ENCODE measurements at places on chromosomes 7 and 10.

DNA sequence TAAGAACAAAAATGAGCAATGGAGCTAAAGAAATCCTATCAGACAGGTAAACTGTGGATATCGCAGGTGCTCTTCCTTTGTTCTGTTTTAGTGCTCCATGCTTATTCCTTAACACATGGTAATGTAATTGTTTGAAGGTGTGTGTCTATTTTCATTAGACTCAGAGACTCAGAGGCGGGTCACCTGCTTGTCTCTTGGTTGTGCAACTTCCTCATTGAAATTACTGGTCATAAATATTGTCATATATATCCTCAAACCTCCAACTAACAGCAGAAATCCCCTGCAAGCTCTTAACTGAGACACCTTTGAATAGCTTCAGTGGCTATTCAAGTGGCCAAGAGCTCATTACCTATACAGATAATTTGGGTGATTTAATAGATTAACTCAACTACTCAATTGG, 177.2 kb downstream of the PTN start:
- no peak for DNase-seq

DNA sequence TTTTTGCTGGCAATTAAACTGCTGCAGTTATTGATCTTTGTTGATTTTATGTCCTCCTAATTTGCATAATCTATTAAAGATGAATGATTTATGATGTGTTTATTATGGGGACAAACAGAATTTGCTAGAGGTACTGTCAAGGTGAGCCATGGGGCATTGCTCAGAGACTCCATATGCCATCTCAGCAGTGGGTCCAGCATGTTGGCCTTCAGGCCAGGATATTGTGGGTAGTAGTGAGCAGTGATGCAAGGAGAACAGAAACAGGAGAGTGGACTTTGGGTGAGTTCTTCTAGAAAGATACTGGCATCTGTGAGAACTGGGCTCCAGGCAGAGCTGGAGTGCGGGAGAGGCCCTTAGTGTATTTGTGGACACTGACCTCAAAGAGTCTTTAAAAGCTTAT, 65.9 kb downstream of the PAX2 start:
- no peak for DNase-seq

GRCh38 chr10:35592441-35592840, 12.7 kb upstream of the GJD4 start:
- no peak for DNase-seq

DNA sequence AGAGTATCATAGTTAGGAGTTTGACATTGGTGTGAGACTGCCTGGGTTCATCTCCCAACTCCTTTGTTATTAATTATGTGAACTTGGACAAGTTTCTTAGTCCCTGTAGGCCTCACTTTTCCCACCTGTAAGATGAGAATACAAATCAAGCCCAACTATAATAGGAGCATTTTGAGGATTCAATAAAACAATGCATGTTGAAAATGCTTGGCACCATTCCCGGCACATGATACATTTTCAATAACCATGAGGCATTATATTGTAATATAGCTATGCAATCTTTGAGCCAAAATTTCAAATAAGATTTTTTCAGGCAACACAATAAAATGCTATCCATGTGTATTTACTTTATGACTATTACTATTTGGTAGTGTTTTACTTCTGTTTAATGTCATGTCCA, 229.0 kb upstream of the SP4 start:
- no peak for DNase-seq

DNA sequence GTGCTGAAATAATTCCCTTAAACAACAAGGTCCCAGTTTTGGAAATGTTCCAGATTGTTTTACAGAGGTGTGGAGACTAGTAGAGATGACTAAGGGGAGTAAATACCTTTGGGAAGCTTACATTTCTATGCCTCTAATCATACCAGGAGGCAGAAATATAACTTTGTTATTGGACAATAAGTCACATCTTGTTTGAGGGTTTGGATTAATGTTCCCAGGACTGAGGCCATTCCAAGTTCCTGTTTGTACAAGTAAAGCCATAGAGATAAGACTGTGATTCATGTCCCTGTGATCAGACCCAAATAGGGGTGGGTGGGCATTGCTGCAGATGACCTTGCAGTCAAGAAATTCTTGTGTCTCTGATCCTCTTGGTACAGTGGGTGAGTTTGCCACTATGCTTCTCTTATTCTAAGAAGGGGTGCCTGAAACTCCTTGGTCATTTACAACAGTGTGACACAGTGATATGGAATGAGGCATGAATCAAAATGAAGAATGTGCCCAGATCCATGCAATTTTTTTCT, 508.3 kb downstream of the SORCS3 start:
- no peak for DNase-seq

DNA sequence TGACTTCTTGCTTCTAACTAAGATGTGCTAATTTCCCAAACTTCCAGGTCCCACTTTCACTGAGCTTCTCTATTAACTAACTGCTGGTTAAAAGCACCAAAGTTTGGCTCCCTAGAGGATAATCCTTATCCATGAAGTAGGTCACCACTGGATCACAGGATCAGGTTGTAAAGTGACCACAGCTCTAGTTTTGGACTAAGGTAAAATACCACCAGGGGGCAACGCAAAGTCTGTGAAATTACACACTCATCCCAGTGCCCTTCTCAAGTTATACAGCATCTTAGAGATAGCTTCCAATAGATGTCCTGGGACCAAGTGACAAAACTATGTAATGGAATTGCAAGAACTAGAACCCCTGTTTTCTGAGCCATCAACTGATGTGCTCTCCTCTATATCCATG, 116.4 kb upstream of the ASAH2 start:
- DNase-seq: no peak

DNA sequence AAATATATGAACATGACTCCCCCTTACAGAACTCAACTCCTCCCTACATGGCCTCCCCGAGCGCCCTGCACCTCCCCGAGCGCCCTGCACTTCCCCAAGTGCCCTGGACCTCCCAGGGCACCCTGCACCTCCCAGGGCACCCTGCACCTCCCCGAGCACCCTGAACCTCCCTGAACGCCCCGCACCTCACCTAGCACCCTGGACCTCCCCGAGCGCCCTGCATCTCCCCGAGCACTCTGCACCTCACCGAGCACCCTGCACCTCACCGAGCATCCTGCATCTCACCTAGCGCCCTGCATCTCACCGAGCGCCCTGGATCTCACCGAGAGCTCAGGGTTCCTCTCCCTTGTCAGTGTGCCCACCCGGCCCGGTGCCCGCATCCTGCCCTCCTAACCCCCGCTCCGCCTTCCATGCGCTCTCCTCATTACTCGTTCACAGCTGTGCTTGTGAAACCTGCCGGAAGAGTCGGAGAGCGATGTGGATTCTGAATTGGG, 134.3 kb downstream of the ACTR3B start:
- DNase-seq: no peak

DNA sequence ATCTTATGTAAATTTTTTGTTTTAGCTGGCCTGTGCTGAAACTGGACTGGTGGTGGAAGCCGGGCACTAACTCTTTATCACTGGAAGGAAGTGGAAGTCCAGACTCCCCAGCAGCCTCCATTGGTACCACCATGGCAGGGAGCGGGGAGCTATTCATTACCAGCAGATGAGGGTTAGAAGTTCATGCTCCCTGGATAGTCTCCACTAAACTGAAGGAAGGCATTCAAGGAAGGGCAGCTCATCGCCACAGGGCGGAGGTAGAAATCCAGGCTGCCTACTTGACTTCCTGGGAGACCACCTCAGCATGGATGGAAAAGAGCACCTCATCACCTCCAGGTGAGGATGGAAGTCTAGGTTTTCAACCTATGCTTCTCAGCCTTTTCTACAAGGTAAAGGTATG, 130.9 kb downstream of the SLC16A9 start:
- no peak for DNase-seq

Measured in renal pelvis (tissue), 12 donors.